ENCODE measurements at places on chromosomes 3 and 15.
A peak's percentile ranks its signal among the peaks of the same experiment; 100 is the strongest.

DNA sequence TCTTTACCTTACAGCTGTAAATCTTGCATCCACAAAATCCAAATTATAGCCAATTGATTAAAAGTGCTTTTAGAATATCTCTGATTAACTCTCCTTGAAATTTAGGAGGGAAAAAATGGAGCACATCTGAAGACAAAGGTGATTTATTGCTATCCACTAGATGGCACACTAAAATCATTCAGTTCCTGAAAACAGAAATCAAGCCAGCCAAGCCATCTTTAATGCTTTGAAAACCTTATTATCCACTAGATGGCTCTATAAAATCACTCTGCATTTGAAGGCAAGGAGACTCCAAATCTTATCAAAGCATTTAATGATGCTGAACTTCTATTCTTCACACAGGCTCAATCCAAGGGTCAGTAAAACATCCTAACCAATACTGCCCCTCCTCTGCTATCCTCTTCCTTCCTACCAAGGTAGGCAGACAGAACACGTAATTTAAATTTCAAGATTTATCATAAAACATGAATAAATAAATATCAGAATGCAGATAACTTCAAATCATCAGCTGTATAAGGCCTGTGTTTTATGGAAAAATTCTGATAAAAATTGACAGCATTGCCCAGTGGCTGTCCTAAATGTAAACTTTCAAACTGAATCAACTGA is 48.4 kb downstream of the GOLIM4 start:
- peak; percentile 90 for DNase-seq

DNA sequence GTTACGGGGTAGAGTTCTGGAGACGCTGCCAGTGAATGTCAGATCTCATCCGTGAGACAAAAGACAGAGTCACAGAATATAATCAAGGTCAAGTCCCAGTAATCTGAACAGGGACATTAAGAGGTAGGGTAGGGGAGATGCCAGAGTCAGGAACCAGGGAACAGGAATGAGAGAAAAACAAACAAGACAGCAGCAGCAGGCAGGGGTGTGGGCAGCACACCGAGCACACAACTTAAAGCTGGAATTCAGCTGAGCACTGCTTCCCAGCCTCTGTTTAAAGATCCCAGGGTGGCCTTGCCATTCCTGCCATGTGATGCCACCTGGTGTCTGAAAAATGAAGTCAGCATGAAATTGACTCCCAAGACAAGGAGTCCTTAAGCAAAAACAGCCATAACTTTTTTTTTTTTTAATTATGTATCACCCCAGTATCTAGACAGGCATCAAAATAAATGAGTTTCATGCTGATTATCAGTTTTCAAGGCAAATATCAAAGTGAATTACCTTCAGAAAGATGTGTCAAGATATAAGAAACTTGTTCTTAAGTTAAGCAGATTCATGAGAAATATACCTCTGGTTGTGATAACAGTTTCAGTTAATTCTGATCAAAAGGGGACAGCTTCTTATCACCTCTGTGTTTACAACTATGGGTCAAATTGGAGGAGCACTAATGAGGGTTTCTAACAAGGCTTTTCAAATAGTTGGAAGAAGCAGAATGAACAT is 203.7 kb downstream of the SLC9A9 start:
- DNase-seq = peak; percentile 74

DNA sequence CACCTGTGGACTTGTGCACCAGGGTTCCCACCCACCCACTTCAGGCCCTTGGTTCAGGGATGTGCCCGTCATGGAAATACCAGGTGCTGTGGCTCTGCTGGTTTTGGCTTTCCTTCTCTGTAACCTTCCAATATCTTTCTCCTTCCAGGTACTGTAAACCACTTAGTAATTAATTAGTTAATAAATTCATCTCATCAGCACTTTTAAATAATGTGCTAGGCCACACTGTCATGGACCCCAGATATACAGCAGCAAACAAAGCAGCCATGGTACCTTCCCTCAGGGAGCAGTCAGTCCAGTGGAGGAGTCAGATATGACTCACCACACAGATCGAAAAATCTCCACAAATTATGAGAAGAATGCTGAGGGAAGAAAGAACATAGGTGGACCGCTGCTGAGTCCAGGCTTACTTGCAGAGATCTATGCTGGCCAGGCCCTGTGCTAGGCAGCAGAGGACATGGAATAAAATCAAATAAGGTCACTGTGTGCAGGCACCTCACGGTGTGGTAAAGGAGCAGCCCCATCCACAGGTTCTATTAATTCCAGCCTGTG is 6.8 kb upstream of the GATA2 start:
- DNase-seq = peak; percentile 53

DNA sequence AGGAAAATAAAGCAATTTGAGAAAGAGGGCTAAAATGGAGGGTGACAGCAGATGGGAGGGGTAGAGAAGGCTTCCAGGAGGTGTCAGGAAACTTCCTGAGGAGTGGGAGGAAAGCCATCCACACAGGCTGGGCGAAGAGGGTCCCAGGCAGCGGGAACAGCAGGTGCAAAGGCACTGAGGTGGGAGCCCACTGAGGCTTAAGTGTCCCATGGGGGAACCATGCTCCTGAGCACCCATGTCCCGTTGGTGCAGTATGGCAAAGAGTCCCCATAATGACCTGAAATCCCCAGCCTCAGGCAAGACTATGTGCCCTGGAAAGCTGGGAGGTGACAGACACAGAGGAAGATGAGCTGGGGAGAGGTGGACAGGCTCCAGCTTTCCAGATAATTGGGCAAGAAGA is 30.0 kb downstream of the CFAP100 start:
- DNase-seq = no peak

DNA sequence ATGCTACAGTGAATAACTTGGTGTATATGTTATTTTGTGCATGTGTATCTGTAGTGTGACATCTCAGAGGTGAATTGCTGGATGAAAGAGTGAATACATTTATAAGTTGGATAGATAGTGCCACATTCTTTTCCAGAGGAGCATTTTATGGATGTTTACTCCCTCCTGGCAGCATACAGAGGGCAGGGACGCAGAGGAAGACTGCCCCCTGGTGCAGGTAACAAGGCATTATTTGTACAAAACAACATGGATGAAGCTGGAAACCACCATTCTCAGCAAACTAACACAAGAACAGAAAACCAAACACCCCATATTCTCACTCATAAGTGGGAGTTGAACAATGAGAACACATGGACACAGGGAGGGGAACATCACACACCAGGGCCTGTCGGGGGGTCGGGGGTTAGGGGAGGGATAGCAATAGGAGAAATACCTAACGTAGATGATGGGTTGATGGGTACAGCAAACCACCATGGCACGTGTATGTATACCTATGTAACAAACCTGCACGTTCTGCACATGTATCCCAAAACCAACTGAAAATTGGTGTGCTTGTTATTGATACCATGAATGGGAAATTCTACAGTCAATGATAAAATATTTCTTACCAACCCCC is 57.9 kb upstream of the CTXND1 start:
- DNase-seq = peak; percentile 57

DNA sequence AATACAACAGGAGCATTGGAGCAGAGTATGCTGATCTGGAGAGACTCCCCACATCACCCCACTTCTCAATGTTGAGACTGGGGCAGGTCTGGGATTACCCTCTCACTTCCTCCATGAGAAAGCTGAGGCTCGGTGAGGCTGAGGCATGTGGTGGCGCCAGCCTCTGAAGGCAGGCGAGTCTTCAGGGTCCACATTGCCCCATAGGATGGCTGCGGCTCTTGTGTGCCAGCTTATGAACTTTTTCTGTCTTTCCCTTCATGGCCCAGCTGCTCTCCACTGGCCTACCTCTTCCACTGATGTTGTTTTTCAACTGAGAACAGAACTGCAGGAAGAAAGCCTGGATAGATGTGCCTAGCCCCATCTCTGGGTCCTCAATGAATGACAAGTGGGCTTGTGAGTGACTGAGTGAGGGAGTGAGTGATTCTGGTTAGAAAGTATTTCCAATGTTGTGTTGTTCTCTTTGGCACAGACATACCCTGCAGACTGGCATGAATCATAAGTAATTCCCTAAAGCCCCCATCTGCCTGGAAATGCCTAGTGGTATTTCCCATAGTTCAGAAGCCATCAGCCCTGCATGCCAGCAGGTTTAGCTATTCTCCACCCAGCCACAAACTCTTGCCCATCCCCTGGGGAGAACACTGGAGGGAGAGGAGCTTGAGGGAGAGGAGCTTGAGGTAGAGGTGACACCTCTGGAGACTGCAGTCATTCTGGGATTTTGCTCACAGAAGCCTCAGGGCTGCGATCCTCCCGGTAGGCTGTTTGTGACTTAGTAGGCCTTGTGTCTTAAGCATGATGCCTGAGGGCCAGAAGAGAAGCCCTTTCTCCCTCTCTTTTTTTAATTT is 56.9 kb downstream of the AMOTL2 start:
- DNase-seq = peak; percentile 76

DNA sequence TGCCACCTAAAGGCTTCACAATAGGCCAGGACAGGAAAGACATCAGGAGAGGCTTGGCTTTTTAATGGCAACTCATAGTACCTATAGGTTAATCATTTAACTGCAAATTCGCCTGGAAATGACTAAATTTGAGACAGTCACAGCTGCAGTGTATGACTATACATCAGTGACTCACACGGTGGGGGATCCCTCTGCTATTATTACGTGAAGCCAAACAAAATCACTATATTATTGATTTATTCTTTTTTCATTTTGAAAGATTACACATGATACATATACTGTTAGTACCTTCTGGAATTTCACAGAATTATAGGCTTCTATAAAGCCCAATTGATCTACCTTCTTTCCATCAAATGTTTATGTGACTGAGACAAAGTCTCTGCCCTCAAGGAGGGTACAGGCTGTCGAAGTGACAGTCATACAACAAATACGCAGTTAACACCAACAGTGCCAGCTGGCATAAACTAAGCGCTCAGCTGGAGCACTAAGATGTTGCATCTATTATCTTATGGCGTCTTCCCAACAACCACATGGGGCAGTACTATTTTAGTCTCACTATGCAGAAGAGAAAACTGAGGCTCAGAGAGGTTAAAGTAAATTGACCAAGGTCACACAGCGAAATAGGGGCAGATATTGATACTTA is 82.0 kb upstream of the LMOD3 start:
- DNase-seq = peak; percentile 68

- DNase-seq = no peak
Measured at GRCh38 chr3:129034642-129035041, 25.9 kb upstream of the GP9 start.

- DNase-seq = no peak
Measured at GRCh38 chr3:102162251-102162650, 272.6 kb upstream of the ZPLD1 start.

- peak; percentile 52 for DNase-seq
Measured at GRCh38 chr3:9224490-9224889, 25.0 kb downstream of the SRGAP3 start.

GRCh38 chr15:40097968-40098476 is 10.7 kb downstream of the BMF start:
- no peak for DNase-seq

DNA sequence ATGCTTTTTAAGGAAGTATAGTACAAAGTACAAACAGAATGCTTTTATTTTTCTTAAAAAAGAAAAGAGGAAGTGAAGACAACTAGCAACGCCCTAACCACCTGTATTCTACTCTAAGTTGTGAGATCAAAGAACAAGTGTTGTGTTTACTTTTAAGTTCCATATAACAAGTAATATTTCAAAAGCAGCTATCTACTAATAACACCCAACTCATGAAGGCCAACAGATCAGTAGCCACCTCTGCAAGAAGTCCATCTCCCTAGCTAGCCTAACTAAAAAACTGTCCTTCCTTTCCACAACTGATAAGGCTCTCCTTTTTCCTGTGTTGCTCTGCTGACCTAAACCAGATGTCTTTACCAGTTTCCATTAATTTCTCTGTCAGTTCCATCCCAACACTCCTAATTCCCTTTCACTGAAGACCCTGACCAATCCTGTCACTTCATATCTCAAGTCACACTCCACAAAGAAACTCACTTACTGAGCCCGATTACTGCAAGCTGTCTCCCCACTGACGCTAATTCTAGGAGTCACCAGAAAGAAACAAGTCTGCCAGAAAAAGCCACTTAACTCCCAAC is 26.9 kb downstream of the PHC3 start:
- no peak for DNase-seq

DNA sequence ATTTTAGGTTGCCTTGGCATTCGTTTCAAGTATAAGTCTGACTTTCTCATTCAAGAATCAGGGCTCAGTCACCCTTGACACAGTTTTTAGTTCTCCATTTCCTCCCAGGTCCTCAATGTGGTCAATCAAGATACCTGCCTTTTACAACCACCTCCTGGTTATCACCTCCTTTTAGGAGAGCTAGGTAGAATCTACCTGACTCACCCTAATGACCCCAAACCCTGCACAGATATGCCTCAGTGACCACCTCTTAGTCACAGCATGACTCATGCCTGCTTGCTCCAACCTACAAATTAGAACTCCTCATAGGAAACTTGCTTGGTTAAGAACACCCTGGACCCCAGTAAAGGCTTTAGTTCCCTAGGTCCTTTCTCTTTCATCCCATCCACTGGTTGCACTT is 22.5 kb downstream of the DMXL2 start:
- peak; percentile 78 for DNase-seq

DNA sequence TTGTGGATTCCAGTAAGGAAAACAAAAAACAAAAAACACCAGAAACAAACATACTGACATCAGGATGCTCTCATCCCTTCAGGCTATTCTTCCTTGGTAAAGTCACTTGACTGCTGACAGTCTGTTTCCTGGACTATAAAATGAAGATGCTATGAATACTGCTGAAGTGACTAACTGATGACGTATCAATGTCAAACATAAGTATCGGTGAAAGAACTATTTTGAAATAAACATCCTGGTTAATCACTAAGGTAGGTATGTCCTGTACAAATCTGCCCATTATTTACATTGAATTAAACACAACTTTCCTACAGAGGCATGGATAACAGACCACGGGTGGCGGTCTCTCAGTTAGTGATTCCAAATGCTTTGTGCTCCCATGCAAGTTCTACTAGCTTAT is 45.9 kb downstream of the CHAC1 start:
- DNase-seq = peak; percentile 96

- DNase-seq = no peak
Measured at GRCh38 chr3:130395331-130395730, 49.9 kb downstream of the COL6A5 start.

DNA sequence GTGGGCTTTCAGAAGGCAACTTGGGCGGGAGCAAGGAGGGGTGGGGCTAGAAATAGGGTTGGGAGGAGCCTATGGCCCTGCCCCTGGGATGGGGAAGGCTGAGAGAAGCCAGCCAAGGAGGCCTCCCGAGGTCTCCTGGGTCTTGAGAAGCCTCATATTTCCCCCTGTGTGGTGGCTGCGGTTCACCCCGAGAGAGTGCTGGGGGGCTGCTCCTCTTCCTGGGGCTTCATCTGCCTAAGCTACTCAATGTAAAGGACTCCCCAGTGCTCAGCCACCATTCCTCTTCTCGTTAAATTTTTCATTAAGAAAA is 174.3 kb downstream of the SMAD6 start:
- DNase-seq = no peak

- peak; percentile 59 for DNase-seq
Measured at GRCh38 chr3:128572644-128573105, 77.9 kb downstream of the RPN1 start.

- no peak for DNase-seq
Measured at GRCh38 chr3:117644203-117644602, 934.6 kb downstream of the TUSC7 start.
